NCI-H187 treated with DMSO at 0.1 percent for 48 hours (cell line): ENCODE measurements at places on chromosomes 6 and 20.

- DNase-seq = no peak
Measured at GRCh38 chr6:111658462-111659154, 52.9 kb upstream of the TRAF3IP2 start.

GRCh38 chr20:53935344-53936084 lies 134.9 kb downstream of the BCAS1 start:
- DNase-seq = no peak

DNA sequence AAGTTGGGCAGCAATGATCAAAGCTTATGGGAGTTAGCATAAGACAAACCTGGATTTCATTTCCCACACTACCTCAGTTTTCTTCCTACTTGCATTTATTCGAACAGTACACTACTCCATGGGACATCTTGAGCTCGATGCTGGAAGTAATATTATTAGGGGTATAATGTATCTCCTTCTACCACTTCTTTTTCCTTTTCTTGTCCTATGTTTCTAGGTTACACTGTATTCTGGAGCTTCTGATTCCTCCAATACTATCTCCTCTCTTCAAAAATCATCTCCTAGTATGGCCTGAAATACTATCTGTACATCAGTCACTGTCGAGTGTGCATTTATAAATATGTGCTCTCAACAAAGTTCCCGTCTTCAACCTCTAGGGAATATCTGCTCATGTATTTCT lies 124.4 kb downstream of the MAP7 start:
- no peak for DNase-seq

GRCh38 chr6:157304899-157305663 lies 18.2 kb downstream of the TMEM242 start:
- DNase-seq = no peak

DNA sequence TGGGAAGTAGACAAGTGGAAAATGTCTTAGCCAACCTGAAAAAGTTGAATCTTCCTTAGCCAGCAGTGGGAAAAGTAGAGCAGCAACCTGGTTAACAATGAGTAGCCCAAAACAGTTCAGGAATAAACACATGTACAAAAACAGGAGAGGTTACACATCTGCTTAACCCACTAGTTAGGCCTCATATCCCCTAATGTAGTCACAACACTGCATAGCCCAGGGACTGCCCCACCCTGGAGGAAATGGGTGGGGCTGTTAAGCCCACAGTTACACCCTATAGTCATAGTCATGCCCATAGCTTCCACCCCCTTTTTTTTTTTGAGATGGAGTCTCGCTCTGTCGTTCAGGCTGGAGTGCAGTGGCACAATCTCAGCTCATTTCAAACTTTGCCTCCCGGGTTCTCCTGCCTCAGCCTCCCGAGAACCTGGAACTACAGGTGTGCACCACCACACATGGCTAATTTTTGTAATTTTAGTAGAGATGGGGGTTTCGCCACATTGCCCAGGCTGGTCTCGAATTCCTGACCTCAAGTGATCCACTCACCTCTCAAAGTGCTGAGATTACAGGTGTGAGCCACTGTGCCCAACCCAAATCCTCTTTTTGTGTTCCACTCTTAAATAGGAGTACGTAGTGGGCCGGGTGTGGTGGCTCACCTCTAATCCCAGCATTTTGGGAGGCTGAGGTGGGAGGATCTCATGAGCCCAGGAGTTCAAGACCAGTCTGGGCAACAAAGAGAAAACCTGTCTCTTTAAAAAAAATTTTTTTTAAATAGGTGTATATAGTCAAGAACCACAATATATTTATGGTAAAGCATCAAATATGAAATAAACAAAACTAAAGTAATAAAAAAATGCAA lies 24.5 kb downstream of the ILRUN start:
- DNase-seq = no peak

GRCh38 chr6:105949869-105950268 lies 136.3 kb upstream of the PRDM1 start:
- no peak for DNase-seq

GRCh38 chr6:130749402-130749801 lies 77.8 kb upstream of the SMLR1 start:
- no peak for DNase-seq

GRCh38 chr6:118506071-118506638 lies 41.9 kb upstream of the PLN start:
- DNase-seq = no peak

GRCh38 chr6:149244105-149244504 lies 73.4 kb upstream of the TAB2 start:
- DNase-seq = no peak
